Activated CD4-positive, alpha-beta T cell treated with anti-CD3 and anti-CD28 coated beads, Interleukin-2, amount 10 ng/mL, durations not matched to agents 24 days and 14 days (primary cell): ENCODE measurements at places on chromosomes 4 and X. TPM values are rescaled to one million over a fixed set of nuclear protein-coding genes. Genes with fewer than 3 reads are reported as not detected.

DNA sequence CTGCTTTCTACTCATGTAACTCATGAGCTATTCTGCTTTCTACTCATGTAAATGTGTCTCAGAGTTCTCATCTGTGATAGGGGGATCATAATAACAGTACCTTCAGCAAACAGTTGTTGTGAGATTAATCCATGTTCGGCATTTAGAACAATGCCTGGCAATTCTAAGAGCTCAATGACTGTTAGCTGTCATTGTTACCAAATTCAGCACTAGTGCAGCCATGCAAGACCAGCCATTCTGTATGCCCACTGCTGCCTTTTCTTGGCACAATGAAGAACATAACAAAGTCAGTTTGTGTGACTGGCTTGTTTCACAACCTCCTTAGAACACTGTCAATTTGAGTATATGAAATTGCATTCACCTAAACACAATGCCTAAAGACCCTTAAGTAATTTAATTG lies 163.2 kb downstream of the ANK2 start:
- H3K4me1 ChIP-seq: no peaks in the 10 kb centered on the region
- H3K4me3 ChIP-seq: no peak overlapping the region
- DNase-seq: no peak
- no peaks in the 10 kb centered on the region for H3K36me3 ChIP-seq
- H3K27ac ChIP-seq: no peak overlapping the region

Gene USP17L25
- not detected in 2 replicates for total RNA-seq

Gene MID1
- 0.14 TPM in 1 of 2 replicates, not detected in the other for total RNA-seq

DNA sequence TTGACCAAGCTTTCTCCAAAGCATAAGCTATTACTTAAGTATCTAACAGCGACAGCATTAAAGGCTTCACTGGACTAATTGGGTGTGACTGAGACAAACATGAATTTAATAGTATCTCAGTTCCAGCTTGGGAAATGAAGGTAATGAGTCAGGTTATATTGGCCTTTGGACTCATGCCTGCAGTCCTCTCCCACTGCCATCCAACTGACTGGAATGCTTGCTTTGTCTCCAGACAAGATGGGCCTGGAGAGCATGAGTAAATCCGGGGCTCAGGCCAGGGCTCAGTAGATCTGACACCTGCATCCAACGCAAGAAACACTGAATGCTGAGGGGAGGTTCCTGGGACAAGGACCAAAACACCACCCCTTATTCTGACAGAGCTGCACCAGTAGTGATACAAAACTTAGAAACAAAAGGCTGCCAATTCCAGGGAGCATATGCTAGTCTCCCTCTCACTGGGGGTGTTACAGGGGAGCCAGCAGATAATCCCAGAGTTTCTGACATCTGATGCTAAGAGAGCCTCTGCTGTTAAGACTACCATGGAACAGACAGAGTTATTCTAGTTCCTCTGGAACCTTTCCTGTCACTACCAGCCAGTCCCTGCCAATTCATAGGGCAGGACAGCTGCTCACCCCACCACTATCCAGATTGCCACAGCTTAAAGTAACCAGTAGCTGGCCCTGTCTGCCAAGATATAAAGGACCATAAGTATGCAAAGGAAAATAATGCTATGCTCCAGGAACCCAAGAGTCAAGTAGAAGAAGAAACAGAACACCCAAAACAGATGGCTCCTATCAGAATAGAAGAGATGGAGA lies 293.8 kb downstream of the IQCM start:
- no peak overlapping the region for H3K27ac ChIP-seq
- H3K27me3 ChIP-seq: no peaks in the 10 kb centered on the region
- H3K4me3 ChIP-seq: no peak overlapping the region
- no peaks in the 10 kb centered on the region for H3K36me3 ChIP-seq

- no peaks in the 10 kb centered on the region for H3K27me3 ChIP-seq
- H3K4me1 ChIP-seq: peaks cover 15% of the 10 kb centered on the region
- no peak overlapping the region for H3K4me3 ChIP-seq
- no peak overlapping the region for H3K27ac ChIP-seq
- H3K36me3 ChIP-seq: no peaks in the 10 kb centered on the region
- peak; percentile 70 for DNase-seq
These were observed 220.7 kb downstream of the HS6ST2 start for GRCh38 chrX:132737743-132738142.

Gene HSFX3
- total RNA-seq: not detected in 2 replicates

- H3K4me1 ChIP-seq: no peaks in the 10 kb centered on the region
- H3K27me3 ChIP-seq: peaks cover 6% of the 10 kb centered on the region
- H3K36me3 ChIP-seq: no peaks in the 10 kb centered on the region
- no peak for DNase-seq
- no peak overlapping the region for H3K27ac ChIP-seq
These were observed 46.9 kb upstream of the YTHDC1 start for GRCh38 chr4:68396756-68397155.

GRCh38 chr4:107825072-107825824 lies 516 bp downstream of the SGMS2 start:
- no peaks in the 10 kb centered on the region for H3K36me3 ChIP-seq
- peak overlapping the region; percentile 85 for H3K4me3 ChIP-seq
- peaks cover 68% of the 10 kb centered on the region for H3K27me3 ChIP-seq
- H3K27ac ChIP-seq: peak overlapping the region; percentile 66
- DNase-seq: no peak
- H3K4me1 ChIP-seq: peaks cover 14% of the 10 kb centered on the region

- peaks cover 12% of the 10 kb centered on the region for H3K27me3 ChIP-seq
- H3K27ac ChIP-seq: no peak overlapping the region
- no peaks in the 10 kb centered on the region for H3K36me3 ChIP-seq
- no peak overlapping the region for H3K4me3 ChIP-seq
These were observed 12.3 kb downstream of the RNF175 start for GRCh38 chr4:153747406-153747955.

Gene RHOXF2B
- not detected in 2 replicates for total RNA-seq

Gene SLITRK2
- total RNA-seq: not detected in 2 replicates

- no peaks in the 10 kb centered on the region for H3K4me1 ChIP-seq
- no peaks in the 10 kb centered on the region for H3K27me3 ChIP-seq
- no peaks in the 10 kb centered on the region for H3K36me3 ChIP-seq
- no peak for DNase-seq
- H3K4me3 ChIP-seq: no peak overlapping the region
These were observed 406.2 kb downstream of the TLL1 start for GRCh38 chr4:166279261-166279660.

Gene ZNF157
- 0.31 and 0.40 TPM in 2 replicates for total RNA-seq

- no peak overlapping the region for H3K4me3 ChIP-seq
- H3K4me1 ChIP-seq: no peaks in the 10 kb centered on the region
- no peaks in the 10 kb centered on the region for H3K27me3 ChIP-seq
These were observed 200.5 kb downstream of the PABPC4L start for GRCh38 chr4:134001057-134001456.

Gene PDE6B
- 9.0 and 14.5 TPM in 2 replicates for total RNA-seq

- no peaks in the 10 kb centered on the region for H3K27me3 ChIP-seq
- no peak overlapping the region for H3K4me3 ChIP-seq
- H3K27ac ChIP-seq: no peak overlapping the region
These were observed 26.7 kb upstream of the RBM47 start for GRCh38 chr4:40656201-40656863.

- DNase-seq: no peak
- peaks cover 29% of the 10 kb centered on the region for H3K4me1 ChIP-seq
- peaks cover 5% of the 10 kb centered on the region for H3K36me3 ChIP-seq
- no peak overlapping the region for H3K4me3 ChIP-seq
These were observed 22.6 kb downstream of the HOPX start for GRCh38 chr4:56658528-56658927.

- DNase-seq: no peak
- H3K27me3 ChIP-seq: no peaks in the 10 kb centered on the region
- peaks cover 10% of the 10 kb centered on the region for H3K4me1 ChIP-seq
- H3K4me3 ChIP-seq: no peak overlapping the region
These were observed 101.2 kb downstream of the ZNF674 start for GRCh38 chrX:46444011-46444410.

DNA sequence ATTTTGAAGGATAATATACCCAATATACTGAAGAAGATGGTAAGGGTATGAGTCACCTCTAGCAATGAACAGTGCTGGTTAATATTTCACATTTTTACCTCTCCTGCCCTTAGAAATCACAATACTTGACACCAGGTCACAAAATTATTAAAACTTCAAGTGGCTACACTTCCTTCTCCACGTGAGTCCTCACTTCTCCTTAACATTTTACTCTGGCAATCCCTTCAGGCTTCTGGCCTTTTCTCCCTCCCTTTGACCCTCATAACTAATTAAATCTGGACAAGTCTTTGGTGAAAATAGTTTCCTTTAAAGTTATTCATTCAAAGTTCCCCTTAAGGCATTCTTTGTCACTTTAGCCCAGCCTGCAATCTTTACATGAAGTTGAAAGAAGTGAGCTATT lies 190.4 kb downstream of the UNC5C start:
- no peaks in the 10 kb centered on the region for H3K27me3 ChIP-seq
- no peak overlapping the region for H3K27ac ChIP-seq
- H3K4me3 ChIP-seq: no peak overlapping the region
- no peaks in the 10 kb centered on the region for H3K4me1 ChIP-seq
- no peaks in the 10 kb centered on the region for H3K36me3 ChIP-seq

- no peak overlapping the region for H3K4me3 ChIP-seq
- H3K27me3 ChIP-seq: no peaks in the 10 kb centered on the region
- no peaks in the 10 kb centered on the region for H3K4me1 ChIP-seq
- peak; percentile 25 for DNase-seq
These were observed 1206.5 kb upstream of the PABPC4L start for GRCh38 chr4:135408109-135408508.

Gene INTS12
- total RNA-seq: 23.6 and 24.4 TPM in 2 replicates

GRCh38 chr4:109472343-109472761 lies 38.7 kb downstream of the SEC24B start:
- H3K27ac ChIP-seq: peak overlapping the region; percentile 6
- H3K36me3 ChIP-seq: peaks cover 42% of the 10 kb centered on the region
- H3K4me3 ChIP-seq: no peak overlapping the region
- H3K4me1 ChIP-seq: peaks cover 31% of the 10 kb centered on the region

GRCh38 chrX:75278991-75279390 lies 5.1 kb downstream of the UPRT start:
- H3K27ac ChIP-seq: no peak overlapping the region
- DNase-seq: no peak
- H3K4me3 ChIP-seq: no peak overlapping the region
- no peaks in the 10 kb centered on the region for H3K27me3 ChIP-seq

Gene TRMT10A
- total RNA-seq: 7.4 and 8.6 TPM in 2 replicates

Gene POU3F4
- not detected in 2 replicates for total RNA-seq
